Cardiac muscle cell (in vitro differentiated cells and primary cell): ENCODE measurements at places on chromosomes 2 and 18.

DNA sequence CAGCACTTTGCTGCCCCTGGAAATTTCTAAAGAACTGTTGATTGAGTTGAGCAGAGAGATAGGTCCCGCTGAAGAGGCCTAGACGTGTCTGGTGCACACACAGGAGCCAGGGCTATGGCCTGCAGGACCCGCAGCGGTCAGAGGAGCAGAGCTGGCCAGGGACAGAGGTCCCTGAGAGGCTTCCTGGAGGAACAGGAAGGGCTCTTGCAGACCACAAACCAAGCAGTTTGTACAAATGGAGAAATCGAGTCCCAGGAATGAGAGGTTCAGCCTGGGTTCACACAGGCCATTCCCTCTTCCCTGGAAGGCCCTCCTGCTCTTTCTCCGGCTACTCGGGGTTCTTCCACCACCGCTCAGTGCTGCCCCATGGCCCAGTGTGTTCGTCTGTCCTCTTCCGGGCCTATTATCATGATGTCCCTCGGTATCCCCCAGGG, 1.2 kb upstream of the BIN1 start:
- DNase-seq: no peak

DNA sequence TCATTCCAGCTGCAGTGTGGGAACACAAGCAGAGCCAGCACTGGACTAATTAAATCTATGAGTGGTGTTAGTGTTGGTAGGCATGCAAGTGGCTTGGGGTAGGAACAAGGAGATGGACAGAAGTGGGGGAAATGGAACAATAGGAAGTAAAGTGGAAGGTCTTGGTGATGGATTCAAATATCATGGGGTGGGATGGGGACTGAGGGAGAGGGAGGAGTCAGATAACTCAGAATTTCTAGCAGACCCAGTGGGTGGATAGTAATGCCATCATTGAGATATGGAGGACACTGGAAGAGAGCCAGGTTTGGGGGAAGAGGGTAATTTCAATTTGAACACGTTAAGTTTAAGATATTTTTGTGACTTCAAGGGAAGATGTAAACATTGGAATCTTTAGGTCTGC, 2.9 kb upstream of the LNPK start:
- no peak for DNase-seq

GRCh38 chr18:74945774-74946545, 263.0 kb downstream of the PTGR3 start:
- DNase-seq: no peak

GRCh38 chr2:70123051-70123828, 36.0 kb downstream of the PCBP1 start:
- DNase-seq: peak; percentile 84

DNA sequence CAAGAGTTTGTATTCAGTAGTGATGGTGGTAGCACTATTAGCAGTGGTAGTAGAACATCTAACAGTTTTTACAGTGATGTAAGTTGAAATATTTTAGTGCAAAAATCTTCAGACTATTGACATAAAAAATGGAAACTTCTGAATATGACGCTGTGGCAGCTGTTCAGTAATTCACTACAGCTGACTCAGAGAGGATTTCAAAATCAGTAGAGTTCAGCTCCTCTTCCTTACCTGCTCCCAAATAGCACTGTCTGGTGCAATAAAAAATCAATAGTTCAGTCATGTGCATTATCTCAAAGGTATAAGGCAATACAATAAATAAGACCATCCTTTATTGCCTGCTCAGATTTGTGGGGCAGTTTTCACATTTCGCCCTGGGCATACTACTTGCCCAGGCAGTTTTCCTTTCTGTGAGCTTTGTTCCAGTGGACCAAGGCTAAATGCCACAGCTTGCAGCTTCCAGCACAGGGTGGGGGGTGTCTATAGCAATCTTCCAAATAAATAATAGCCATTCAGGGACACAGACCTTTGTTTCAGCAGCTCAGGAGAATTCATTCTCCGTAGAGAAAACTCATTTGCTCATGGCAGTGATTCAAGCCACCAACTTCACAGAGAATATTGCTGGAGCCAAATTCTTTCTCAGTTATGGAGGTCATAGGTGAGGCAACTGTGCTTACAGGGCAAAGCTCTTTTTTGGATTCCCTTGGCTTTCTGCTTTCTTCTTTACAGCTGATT, 33.9 kb upstream of the GORASP2 start:
- no peak for DNase-seq

GRCh38 chr18:58891776-58892175, 27.1 kb downstream of the ZNF532 start:
- no peak for DNase-seq

GRCh38 chr2:95390881-95391321, 11.6 kb upstream of the FAHD2A start:
- DNase-seq: no peak

DNA sequence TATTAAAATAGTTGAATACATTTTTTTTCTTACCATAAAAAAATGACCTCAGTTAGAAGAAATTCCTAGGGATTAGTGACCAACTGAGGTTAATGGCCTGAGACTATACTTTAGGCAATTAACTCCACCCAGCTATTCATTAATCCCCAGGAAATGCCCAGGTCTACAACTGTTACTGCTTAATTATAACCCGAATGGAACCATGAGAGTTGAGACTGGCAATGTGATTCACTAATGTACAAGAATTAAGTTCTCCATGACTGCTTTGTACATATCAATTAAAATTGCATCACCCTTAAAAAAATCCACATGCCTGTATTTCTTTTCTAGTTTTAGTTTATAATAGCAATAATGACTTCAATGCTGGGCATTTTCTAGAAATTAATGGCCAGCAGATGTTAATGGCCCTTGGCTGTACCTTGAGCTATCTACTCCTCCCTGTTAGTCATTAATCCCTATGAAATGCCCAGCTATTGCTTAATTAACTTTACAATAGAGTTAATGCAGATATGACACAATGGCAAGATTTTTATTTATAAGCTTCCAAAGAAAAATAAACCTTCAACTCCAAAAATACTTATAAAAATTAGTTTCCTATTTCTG, 44.1 kb downstream of the ERBB4 start:
- no peak for DNase-seq

DNA sequence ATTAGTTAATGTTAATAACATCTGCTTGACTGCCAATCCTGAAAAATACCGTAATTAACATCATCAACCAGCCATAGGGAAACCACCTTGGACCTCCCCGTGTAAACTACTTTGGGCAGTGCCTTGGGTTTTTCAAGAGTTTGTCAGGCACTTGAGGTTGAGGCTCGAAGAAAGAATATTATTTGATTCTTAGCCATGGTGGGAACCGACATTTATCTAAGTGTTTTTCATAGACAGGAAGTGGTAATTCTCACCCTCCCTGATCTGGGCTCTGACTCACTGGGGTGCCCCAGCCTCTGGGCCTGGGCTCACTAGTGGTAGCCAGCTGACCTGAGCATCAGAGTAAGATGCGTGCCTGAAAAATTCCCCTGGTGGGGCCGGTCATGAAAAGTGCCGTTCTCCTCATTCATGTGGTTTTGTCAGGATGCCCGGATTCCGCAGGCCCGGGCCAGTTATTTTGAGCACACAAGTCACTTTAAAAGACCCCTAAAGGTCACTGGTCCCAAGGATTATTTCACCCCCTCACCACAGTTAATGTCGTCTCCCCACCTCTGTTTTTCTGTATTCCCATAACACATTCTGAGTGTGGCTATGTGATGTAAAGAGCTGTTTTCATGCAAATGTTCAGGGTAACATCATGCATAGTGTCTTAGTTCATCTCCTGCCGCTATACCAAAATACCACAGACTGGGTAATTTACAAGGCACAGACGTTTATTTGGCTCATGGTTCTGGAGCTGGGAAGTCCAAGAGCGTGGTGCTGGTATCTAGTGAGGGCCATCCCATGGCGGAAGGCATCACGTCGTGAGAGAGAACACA, 21.6 kb upstream of the SPATA3 start:
- DNase-seq: peak; percentile 90

DNA sequence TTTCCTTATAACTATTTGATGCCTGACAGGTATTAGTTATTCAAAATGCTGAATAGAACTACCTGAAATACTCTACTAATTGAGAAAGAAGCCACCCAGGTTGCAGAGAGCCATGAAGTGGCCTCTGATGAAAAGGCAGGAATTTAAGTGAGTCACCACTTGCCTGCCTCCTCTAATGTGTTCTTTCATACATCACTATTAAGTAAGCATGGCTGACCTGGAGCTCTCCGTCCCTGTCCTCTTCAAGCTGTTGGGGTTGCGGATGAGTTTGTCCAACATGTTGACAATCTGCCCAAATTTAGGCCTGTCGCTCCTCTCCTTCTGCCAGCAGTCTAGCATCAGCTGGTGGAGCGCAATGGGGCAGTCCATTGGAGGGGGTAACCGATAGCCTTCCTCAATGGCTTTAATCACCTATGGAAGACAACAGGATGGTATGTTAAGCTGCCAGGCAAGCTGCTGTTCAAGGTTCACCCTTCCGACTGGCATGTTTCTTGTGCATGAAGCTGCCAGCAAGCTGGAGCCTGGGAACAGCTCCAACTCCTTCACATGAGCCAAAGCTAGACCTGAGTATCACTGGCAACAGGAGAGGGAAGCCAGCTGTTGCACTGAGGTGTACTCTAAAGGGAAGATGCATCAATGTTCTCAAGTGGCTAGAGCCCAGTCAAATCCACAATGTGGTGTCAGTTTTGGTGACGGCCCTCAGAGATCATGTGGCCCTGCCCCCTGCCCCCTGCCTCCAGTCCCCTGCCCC, 142.2 kb downstream of the EPHA4 start:
- DNase-seq: no peak

DNA sequence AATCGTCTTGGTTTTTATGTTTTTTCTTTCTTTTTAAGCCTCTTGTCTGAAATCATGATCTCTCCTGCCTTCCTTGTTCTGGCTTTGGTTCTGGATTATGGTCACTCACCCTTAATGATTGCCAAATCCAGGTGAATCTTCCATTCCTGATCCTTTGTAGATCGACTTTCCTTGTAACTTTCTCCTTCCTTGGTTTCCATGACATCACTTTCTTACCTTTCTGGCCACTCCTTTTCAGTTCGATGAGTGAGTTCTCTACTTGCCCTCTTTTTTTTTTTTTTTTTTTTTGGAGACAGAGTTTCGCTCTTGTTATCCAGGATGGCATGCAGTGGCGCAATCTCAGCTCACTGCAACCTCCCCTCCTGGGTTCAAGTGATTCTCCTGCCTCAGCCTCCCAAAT, 139.1 kb upstream of the LTBP1 start:
- no peak for DNase-seq

GRCh38 chr2:208255557-208256106, 761 bp upstream of the IDH1 start:
- no peak for DNase-seq

GRCh38 chr18:41734917-41735316, 220.1 kb upstream of the PIK3C3 start:
- DNase-seq: no peak

DNA sequence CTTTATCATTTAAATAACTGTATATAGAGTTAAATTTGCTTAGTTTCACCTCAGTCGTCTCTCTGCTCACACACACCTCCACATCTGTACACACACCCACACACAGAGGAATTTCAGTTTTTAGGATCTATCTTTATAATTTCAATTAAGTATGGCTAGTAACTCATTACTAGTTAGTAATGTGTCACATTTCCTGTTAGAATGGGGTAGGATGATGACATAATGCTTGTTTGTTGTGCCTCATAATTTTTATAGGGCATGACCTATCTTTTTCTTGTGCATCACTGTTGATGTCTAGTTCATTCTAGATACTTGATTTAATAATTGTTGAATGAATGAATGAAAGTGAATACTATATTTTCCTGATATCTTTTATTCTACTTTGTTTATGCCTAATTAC, 108.6 kb downstream of the AGPS start:
- no peak for DNase-seq

DNA sequence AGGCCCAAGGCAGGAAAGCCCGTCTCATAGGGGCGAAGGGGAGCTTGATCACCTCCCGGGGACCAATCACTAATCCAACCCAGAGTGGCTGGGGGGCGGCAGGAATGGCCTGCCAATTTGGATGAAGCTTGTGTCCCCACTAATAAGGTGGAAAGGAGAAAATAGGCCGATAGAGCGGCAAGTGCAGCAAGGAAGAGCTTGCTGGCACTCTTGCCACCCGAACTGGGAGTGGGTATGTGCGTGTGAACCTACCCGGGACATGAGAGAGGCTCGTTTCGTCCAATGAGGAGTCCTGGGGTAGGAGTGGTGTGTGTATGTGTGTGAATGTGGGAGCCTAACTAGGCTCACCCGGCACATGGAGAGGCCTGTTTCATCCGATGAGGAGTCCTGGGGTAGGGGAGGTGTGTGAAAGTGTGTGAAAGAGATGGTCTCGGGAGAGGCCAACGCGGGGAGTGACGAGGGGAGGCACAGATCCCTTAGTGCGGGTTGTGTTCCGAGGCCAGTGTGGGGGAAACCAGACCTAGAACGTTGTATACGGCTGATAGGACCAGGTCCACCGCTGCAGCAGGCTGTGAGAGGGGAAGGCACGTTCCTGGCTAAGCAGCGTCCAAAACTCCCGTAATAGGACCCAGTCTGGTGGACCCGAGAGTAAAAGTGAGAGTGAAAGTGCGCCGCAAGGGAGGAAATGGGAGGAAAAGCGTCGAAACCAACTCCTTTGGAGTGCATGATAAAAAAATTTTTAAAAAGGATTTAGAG, 47.1 kb upstream of the SELENOI start:
- DNase-seq: peak; percentile 30

- DNase-seq: no peak
Observed at GRCh38 chr2:62455957-62456692, 49.9 kb downstream of the TMEM17 start.

DNA sequence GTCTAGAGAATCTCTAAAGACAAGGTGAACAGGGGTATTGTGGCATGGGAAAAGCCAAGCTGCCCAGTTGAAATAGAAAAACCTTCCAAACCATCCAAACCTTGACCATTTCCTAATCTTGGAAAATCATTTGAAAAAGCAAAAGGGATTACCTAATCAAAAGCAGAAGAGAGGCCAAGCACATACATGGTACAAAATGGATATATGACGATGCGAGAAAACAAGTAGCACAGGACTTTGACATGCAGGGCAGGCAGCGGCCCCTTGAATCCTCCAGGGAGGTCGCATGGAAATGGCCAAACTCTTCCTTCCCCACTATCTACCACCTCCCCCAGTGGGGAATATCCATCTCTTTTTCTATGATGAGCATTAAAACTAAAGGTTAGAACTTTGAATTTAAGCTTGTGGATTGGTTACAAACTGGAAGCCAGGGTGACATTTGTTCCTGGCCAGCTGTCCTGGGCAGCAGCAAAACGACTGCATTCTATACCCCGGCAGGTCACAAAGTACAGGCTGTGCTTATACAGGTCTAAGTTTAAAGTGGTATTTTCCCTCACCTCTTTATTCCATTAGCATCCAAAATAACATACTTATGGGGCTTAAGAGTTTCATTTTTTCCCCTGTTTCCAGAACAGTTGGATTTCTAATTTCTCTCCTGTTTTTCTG, 24.7 kb downstream of the MYOM1 start:
- no peak for DNase-seq

DNA sequence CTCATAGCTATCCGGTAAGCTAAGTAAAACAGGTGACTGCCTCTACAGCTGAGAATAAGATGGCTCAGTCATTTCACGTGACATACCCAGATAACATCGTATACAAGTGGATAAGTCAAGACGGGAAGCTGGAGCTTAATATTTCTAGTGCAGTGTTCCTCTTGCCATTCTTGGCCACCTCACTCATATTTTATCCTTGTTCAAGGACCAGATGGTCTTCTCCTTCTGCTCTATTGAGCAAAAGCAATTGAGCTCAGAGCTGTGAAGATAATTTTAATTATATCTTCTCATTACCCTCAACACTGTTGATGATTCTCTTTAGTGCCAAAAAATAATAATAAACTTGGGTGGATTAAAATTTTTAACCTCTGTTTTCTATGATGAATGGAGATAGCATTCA, 201.1 kb downstream of the DCC start:
- no peak for DNase-seq

GRCh38 chr2:221529943-221530652, 42.0 kb downstream of the EPHA4 start:
- DNase-seq: peak; percentile 39

- no peak for DNase-seq
Observed at GRCh38 chr2:159591221-159591620, 25.1 kb downstream of the BAZ2B start.
